HepG2 (cell line): ENCODE measurements at places on chromosomes 1 and 21. TPM values are rescaled to one million over a fixed set of nuclear protein-coding genes. Genes with fewer than 3 reads are reported as not detected.

- H3K4me1 ChIP-seq, result peaks cover 23% of the 10 kb centered on the region
- H3K4me3 ChIP-seq, result no peak overlapping the region
- H3K27ac ChIP-seq, result no peak overlapping the region
- H3K27me3 ChIP-seq, result 0 out of 3 replicates have a peak, but pooled peaks cover 6% of the 10 kb centered on the region
- H3K36me3 ChIP-seq, result no peaks in the 10 kb centered on the region
- DNase-seq, result no peak
Observed at GRCh38 chr21:39159342-39160063, 23.7 kb downstream of the PSMG1 start.

The OR2L2 gene
- not detected in 2 replicates for total RNA-seq

The ARHGEF10L gene
- 26.2 and 46.5 TPM in 2 replicates for total RNA-seq

DNA sequence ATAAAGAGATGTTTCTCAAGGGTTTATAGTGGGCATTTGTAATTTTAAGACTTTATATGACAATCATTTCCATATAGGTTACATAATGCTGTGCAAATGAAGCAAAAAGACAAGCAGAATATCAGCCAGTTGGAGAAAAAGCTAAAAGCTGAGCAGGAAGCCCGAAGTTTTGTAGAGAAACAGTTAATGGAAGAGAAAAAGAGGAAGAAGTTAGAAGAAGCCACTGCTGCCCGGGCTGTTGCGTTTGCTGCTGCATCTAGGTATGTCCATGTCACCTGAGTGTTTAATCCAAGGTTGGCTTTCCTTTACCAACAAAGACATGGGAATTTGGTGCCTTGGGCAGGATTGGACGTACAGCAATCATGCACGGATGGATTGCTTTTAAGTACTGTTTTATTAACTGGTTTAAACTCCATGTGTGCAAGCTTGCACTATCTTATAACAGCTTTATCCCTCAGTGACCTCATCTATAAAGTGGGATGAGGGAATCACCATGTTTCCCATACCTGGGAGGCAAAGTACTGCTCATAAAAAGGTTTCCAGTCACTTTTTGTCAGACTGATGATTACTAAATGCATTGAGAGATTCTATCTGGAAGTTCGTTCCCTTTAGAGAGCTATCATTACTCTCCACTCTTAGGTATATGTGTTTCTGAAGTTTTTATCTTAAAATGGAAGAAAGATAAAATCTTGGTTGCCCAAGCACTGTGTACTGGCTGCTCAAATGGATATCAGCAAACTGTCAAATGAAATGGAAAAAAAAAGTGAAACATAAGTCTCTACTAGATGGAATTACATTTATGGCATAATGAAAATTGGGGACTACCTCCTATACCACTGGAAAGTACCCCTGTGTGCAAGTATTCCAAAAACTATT is 55.1 kb downstream of the MACO1 start:
- H3K27me3 ChIP-seq, result no peaks in the 10 kb centered on the region
- H3K4me1 ChIP-seq, result peaks cover 12% of the 10 kb centered on the region

DNA sequence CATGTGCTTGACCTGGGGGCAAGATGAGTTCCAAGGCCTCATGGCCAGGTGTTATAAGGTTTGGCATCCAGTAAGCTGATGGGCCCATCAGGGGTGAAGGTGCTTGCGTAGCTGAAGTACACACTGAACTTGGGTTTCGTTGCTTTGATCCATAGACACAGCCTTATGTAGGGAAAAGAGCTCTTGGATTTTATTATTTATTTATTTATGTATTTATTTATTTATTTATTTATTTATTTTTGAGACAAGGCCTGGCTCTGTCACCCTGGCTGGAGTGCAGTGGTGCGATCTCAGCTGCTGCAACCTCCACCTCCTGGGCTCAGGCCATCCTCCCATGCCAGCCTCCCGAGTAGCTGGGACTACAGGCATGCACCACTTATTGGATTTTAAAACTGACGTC is 63.2 kb downstream of the FOXD2 start:
- no peaks in the 10 kb centered on the region for H3K36me3 ChIP-seq
- H3K4me3 ChIP-seq, result no peak overlapping the region
- no peak for DNase-seq
- no peaks in the 10 kb centered on the region for H3K4me1 ChIP-seq

DNA sequence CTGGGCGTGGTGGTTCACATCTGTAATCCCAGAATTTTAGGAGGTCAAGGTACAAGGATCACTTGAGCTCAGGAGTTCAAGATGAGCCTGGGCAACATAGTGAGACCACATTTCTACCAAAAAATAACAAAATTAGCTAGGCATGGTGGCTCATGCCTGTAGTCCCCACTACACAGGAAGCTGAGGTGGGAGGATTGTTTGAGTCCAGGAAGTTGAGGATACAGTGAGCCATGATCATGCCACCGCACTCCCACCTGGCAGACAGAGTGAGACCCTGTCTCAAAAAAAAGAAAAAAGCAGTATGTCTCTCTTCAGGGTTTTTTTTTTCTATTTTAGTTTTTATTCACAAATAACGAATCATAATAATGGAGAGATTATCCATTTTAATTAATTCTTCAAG is 233.7 kb upstream of the DMRTA2 start:
- H3K27ac ChIP-seq, result no peak overlapping the region
- H3K36me3 ChIP-seq, result no peaks in the 10 kb centered on the region
- H3K27me3 ChIP-seq, result no peaks in the 10 kb centered on the region; the same call in 1 of the 2 replicates
- DNase-seq, result no peak

- H3K27ac ChIP-seq, result no peak overlapping the region
- no peaks in the 10 kb centered on the region for H3K27me3 ChIP-seq
- H3K4me3 ChIP-seq, result no peak overlapping the region
- H3K36me3 ChIP-seq, result no peaks in the 10 kb centered on the region
Observed at GRCh38 chr1:64295561-64295960, 92.1 kb downstream of the UBE2U start.

DNA sequence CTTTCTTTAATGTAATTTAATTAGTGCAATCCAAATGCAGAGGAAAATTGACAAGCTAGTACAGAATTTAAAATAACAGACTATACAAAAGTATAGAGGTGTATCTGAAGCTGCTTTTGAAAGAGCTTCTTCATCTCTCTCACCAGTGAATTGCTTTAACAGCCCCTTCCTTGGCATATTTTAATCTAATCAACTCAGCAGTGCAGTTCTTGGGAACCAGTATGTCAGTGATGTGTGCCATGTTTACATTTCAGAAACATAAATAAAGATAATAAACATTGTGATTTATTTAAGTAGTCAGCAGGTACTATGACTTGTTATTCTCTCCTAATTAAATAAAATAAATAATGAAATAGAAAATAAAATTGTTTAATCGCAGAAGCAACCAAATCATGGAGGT is 1260.6 kb downstream of the NCAM2 start:
- H3K4me1 ChIP-seq, result no peaks in the 10 kb centered on the region
- DNase-seq, result no peak
- H3K27ac ChIP-seq, result no peak overlapping the region

DNA sequence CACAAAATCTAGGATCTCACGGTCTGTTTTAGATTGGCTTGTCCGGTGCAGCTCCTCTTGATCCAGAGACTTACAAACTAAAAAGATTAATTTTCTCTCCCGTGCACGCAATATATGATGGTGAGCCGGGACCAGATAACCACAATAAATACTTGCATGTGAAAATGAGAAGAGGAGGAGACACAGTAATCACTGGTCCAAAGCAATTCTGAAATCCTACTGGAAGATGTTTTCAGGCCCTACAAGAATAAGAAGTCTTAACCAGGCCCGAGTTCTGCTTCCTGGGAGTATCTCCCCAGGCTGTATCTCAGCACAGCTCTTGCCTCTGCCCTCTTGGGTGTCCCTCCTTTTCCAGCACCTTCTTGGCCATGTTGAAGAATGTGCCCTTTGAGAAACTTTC is 1.0 kb upstream of the WDR4 start:
- H3K4me3 ChIP-seq, result peak overlapping the region; percentile 93
- H3K27me3 ChIP-seq, result no peaks in the 10 kb centered on the region
- H3K36me3 ChIP-seq, result peaks cover 10% of the 10 kb centered on the region; the same call in 1 of the 3 replicates
- H3K4me1 ChIP-seq, result peaks cover 26% of the 10 kb centered on the region
- H3K27ac ChIP-seq, result peak overlapping the region; percentile 89

GRCh38 chr1:209229494-209230061 is 353.9 kb upstream of the CAMK1G start:
- no peaks in the 10 kb centered on the region for H3K27me3 ChIP-seq
- H3K27ac ChIP-seq, result no peak overlapping the region
- no peak overlapping the region for H3K4me3 ChIP-seq
- H3K36me3 ChIP-seq, result no peaks in the 10 kb centered on the region
- no peaks in the 10 kb centered on the region for H3K4me1 ChIP-seq

DNA sequence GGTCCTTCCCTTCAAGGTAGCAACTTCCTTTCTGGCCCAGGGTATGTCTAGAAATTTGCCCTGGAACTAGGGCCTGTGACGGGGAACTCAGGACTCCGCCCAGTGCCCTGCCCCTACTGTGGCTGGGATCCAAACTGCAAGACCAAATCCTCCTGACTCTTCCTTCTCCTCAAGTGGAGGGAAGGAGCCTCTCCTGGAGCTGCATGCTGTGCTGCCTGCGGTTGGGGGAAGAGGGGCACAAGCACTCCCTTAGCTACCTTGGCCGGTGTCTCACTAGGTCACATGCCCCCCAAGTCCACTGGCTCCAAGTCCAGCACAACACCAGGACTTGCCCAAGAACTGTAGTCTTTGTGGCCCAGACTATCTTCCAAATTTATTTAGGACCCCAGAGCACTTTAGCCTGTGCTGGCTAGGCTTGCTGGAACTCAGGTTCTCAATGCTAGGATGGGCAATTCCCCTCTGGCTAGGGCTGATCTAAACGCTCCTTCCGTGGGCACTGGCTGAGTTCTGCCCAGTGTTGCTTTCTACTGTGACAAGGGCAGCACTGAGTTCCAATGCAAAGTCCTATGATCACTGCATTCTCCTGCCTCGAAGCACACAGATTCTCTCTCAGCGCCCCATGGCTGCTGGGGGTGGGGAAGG is 12.2 kb downstream of the ADSS2 start:
- peaks cover 43% of the 10 kb centered on the region for H3K4me1 ChIP-seq
- no peak overlapping the region for H3K27ac ChIP-seq
- DNase-seq, result no peak
- H3K27me3 ChIP-seq, result no peaks in the 10 kb centered on the region

- no peak for DNase-seq
- H3K27me3 ChIP-seq, result no peaks in the 10 kb centered on the region; the same call in 1 of the 2 replicates
- no peak overlapping the region for H3K27ac ChIP-seq
- H3K4me3 ChIP-seq, result no peak overlapping the region
Observed at GRCh38 chr1:234476172-234476571, 2.8 kb downstream of the TARBP1 start.

GRCh38 chr21:45888386-45889009 is 93.1 kb upstream of the COL6A1 start:
- peaks cover 17% of the 10 kb centered on the region for H3K27me3 ChIP-seq
- H3K36me3 ChIP-seq, result no peaks in the 10 kb centered on the region

The CFAP107 gene
- total RNA-seq, result not detected in 2 replicates

DNA sequence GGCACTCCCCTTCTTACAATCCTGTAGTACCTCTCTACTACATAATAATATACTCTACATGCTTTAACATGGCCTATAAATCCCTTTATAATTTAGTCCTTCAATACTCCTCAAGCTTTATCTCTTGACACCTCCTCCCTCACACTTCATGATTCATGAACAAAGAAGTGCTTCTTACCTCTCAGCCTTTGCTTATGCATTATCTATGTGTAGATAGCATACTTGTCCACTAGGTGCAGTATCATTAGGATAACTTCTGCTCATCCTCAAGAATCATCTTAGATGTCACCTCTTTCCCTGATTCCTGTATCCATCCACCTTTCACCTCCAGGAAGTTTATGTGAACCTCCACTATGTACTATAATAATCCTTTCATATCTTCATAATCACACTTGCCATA is 74.4 kb downstream of the COL24A1 start:
- H3K4me1 ChIP-seq, result no peaks in the 10 kb centered on the region
- no peak overlapping the region for H3K27ac ChIP-seq
- no peaks in the 10 kb centered on the region for H3K27me3 ChIP-seq
- H3K4me3 ChIP-seq, result no peak overlapping the region
- no peaks in the 10 kb centered on the region for H3K36me3 ChIP-seq

GRCh38 chr1:154747740-154748404 is 122.2 kb downstream of the KCNN3 start:
- H3K27ac ChIP-seq, result no peak overlapping the region
- H3K36me3 ChIP-seq, result no peaks in the 10 kb centered on the region
- H3K4me3 ChIP-seq, result no peak overlapping the region
- H3K4me1 ChIP-seq, result no peaks in the 10 kb centered on the region
- 0 out of 2 replicates have a peak, but pooled peaks cover 1% of the 10 kb centered on the region for H3K27me3 ChIP-seq

The ZMYND12 gene
- total RNA-seq, result 0.13 TPM in 1 of 2 replicates, not detected in the other

DNA sequence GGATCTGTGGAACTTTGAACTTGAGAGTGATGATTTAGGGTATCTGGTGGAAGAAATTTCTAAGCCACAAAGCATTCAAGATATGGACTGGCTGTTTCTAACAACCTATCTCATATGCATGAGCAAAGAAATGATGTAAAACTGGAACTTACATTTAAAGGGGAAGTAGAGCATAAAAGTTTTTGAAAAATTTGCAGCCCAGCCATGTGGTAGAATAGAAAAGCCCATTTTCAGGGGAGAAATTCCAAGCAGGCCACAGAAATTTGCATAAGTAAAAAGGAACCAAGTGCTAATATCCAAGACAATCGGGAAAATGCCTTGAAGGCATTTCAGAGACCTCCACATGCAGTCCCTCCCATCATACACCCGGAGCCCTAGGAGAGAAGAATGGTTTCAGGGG is 15.7 kb downstream of the RIIAD1 start:
- no peak overlapping the region for H3K27ac ChIP-seq
- DNase-seq, result no peak
- no peak overlapping the region for H3K4me3 ChIP-seq
- no peaks in the 10 kb centered on the region for H3K36me3 ChIP-seq

DNA sequence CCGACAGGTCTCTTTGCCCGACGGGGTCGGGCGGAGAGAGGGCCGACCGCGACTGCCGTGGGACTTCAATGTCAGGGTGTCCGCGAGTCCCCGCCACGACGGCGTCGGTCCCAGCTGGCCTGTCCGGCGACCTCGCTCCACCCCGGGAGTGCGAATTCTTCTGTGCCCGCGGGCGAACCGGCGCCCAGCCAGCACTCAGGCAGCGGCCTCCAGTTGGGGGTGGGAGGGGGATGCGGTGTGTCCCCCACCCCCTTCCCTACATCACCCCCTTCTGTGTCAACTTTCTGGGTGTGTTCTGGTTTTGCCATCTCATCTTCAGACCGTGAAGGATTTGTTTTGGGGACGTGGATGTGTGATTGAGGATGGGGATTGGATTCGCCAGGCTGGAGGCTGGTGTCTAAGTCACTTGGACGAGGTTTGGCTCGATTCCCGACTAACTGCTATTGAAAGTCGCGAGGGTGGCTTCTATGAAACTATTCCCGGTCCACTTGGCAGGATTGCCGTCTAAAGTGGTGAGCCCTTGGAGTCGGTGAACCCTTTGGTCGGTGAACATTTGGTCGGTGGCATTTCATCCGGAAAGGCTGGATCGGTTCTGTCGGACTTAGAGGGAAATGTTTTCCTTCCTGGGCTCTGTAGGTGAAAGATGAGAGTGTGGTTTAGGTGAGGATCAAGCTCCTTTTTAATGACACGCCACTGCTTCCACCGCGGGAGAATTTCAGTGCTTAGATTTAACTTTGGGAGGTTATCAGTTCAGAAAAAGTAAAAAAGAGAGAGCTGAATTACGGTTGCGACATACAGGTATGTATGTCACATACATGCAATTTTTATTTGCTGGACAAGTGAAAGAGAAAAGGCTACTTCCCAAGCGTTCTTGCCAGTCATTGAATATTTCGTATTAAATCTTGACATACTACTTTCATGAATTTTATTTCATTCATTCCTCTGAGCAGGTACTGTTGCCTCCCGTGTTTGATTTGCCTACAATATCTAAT is 771 bp downstream of the ABCD3 start:
- H3K36me3 ChIP-seq, result no peaks in the 10 kb centered on the region
- peak overlapping the region; percentile 99 for H3K27ac ChIP-seq
- peak overlapping the region; percentile 99 for H3K4me3 ChIP-seq
- no peaks in the 10 kb centered on the region; the same call in 2 of the 3 replicates for H3K27me3 ChIP-seq

GRCh38 chr1:174768949-174769348 is 230.8 kb upstream of the CACYBP start:
- H3K4me1 ChIP-seq, result peaks cover 10% of the 10 kb centered on the region; the same call in 1 of the 2 replicates
- no peaks in the 10 kb centered on the region for H3K27me3 ChIP-seq
- H3K4me3 ChIP-seq, result no peak overlapping the region
- no peak for DNase-seq
- H3K27ac ChIP-seq, result no peak overlapping the region
